Stimulated activated CD4-positive, alpha-beta T cell treated with anti-CD3 and anti-CD28 coated beads, Interleukin-2, amount 100 ng/mL, for 48 hours (primary cell): ENCODE measurements at places on chromosomes 7 and 10.

DNA sequence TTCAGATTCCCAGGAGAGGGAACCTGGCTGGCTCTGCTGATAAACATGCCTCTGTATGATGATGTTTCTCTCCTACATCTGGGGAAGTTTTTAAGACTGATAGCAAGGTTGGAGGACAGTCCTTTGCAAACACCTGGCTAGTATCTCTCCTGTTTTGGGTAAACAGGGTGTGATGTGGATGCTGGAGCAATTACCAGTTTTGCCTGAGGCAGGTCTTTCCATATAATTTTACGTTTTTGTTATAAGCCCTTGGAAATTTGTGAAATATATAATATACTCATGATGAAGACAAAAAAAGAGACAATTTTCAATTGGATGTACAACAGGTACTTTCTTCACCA lies 138.6 kb downstream of the ADAM22 start:
- no peak for DNase-seq

DNA sequence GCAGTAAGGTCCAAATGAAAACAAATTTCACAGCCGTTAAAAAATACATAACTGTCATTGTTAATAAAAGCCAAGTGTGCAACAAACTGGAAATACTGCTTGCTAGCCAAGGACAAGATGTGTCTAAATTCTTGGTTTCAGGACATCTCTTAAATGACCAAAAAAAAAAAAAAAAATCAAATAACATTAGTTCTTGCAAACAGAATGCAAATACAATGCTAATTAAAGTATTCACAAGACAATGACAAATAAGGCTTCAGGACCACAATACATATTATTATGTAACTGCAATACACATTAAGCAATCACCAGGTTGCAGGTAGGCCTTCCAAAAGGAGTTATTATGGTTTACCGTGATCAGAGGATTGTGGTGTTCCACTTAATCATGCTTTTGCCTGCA lies 3.6 kb downstream of the ARHGAP21 start:
- DNase-seq, result no peak

- DNase-seq, result no peak
Observed at GRCh38 chr10:3805791-3806461, 20.9 kb upstream of the KLF6 start.

GRCh38 chr10:118783776-118784545 lies 29.2 kb upstream of the CACUL1 start:
- DNase-seq, result no peak

GRCh38 chr7:149109969-149110368 lies 16.2 kb downstream of the ZNF425 start:
- DNase-seq, result no peak

GRCh38 chr7:74178632-74179031 lies 4.5 kb downstream of the EIF4H start:
- peak; percentile 20 for DNase-seq
